Activated naive CD4-positive, alpha-beta T cell (primary cell): ENCODE measurements at places on chromosomes 2 and 18.

DNA sequence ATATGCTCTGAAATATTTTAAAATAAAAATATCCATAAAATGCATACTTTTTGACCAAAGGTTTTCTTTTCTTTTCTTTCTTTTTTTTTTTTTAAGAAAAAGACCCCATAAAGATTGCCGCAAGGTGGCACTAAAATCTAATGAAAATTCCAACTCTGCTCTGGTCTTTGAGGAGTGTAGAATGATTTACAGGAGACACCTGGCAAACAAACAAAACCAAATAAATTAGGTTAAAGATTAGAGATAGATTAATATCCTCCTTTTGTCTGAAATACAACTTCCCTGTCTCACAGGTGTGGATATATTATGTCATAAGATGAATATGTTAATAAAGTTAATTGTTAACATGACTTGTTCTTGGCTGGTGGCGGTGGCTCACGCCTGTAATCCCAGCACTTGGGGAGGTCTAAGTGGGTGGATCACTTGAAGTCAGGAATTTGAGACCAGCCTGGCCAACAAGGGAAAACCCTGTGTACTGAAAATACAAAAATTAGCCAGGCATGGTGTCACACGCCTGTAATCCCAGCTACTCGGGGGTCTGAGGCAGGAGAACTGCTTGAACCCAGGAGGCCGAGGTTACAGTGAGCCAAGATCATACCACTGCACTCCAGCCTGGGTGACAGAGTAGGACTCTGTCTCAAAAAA, 3.5 kb upstream of the RHOB start:
- DNase-seq, result no peak

- no peak for DNase-seq
These were observed 51.8 kb downstream of the NTSR2 start for GRCh38 chr2:11617984-11618707.

GRCh38 chr2:74915743-74916142, 42.7 kb upstream of the POLE4 start:
- no peak for DNase-seq

DNA sequence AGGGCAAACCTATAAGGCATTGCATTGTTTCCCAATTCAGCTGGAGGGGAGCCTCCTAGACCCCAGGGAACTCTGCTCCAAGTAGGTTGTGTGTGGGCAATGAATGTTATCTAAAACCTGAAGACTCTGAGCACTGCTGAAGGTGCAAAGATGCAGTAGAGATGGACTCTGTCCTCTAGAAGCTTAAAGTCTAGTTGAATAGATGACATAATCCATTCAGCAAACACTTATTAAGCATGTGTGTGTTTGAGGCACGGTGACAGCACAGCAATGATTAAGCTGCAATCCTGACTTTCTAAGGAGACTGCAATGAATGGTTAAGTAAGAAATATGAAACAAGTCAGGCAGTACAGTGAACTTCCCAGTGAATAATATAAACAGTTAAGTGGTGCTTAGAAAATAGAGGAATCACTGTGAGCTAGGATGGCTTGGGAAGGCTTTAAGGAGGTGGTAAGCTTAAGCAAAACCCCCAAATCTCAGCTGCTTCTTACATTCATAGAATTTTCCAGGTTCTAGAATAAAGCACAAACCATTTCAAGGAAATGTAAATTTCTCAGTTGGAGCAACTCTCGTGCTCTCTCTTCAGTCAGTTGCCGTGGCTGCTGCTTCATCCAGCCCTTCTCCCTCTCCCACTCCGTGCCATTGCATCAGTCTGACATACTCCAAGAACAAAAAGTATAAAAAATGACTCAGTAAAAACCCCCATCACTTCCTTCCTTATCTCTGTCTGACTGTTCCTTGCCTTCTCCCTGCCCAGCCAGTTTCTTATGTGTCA, 19.1 kb downstream of the MXD1 start:
- DNase-seq, result no peak

DNA sequence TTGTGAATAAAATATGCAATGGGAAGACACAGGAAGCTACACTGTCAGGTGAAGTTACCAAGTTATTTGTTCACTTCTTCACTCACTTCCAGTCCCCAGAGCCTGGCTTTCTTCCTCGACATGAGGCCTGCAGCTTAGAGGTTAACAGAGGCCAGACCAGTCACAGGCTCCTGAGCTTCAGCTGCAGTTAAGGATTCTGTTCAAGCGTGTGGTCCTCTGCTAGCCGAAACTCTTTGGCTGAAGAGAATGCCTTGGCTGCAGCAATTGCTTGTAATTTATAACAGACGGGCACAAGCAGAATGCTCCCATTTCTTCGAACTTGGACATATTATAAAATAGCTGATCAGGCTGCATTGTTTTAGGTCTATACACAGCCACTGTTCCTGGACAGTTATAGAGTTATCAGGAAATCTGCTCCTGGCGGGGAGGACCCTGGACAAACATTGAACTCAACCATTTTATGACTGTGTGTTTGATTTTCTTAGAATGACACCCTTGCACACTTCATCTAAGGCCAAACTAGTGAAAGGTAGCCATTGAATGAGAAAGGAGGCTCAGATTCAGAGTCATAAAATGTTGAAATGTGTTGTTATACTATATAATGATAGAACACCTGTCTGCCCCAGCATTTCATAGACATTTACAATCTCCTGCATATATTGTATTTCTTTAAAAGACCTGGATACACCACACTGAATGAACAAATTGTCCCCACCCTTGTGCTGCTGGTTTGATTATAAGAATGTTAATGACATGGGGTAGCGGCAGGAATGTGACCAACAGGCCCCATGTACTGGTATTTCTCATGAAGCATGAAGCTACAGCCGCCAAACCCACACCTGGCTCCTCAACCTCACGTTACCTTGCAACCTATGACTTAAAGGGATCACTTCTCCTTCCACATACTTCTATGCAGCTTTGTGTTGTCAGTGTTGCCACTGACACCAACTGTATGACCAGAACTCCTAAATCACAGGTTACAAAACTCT, 153.6 kb downstream of the TDRD15 start:
- DNase-seq, result no peak

- no peak for DNase-seq
These were observed 2.9 kb downstream of the ALPI start for GRCh38 chr2:232458661-232459418.
